ENCODE measurements at places on chromosomes 2 and 18.

- DNase-seq: no peak
Observed at GRCh38 chr2:28085201-28085600, 194.7 kb downstream of the BABAM2 start.

DNA sequence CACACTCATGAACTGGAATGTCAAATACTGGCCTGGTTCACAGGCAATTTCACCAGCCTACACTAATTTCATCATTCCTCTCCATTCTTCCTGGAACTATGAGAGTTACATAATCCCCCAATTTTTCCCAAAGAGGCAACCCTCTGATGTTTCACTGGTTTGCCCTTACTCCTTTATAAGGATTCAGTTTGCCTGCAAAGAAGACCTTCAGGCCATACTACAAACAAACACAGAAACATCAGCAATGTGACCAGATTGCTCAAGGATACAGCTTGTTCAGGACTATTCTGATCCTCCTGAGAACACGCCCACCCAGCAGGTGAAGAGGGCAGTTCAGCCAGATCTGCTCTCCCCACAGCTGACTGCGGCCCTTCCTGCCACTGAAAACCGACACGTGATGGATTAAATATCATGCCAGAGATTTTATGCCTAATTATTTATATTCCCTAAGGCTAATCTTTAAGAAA is 215.5 kb downstream of the ETAA1 start:
- no peak for DNase-seq

DNA sequence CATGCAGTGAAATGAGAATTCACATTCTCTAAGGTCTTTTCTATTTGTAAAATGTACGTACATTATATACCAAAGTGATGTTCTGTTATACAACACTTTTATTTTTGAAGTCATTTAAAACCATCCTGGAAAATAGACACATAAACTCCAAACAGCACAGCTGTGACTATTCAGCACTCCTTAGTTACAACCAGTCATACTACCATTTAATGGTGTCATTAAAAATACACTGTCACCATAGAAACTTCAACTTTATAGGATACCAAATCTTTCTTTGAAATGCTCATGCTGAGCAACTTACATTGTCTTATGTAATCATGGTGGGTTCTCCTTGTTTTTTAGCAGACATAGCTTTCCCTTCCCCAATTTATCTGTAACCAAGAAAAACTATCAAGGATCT is 85.3 kb downstream of the METTL4 start:
- DNase-seq: no peak

DNA sequence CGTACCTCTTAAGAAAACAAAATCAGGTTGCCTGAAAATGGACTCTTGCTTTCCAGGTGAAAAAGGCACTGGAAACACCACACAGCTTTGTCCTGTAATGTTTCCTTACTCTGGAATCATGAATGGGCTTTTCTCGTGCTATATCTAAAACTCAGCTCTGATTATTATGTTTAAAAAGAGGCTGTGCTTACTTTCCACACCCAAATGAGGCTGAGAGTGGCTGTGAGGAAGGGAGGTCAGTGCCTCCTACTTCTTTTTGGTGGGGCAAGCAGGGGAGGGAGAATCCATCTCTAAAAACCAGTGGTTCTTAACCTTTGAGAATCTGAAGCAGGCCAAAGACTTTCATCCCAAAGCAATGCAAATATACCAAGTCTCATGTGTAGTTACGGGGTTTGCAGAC is 148.6 kb downstream of the FAM210A start:
- DNase-seq: no peak

DNA sequence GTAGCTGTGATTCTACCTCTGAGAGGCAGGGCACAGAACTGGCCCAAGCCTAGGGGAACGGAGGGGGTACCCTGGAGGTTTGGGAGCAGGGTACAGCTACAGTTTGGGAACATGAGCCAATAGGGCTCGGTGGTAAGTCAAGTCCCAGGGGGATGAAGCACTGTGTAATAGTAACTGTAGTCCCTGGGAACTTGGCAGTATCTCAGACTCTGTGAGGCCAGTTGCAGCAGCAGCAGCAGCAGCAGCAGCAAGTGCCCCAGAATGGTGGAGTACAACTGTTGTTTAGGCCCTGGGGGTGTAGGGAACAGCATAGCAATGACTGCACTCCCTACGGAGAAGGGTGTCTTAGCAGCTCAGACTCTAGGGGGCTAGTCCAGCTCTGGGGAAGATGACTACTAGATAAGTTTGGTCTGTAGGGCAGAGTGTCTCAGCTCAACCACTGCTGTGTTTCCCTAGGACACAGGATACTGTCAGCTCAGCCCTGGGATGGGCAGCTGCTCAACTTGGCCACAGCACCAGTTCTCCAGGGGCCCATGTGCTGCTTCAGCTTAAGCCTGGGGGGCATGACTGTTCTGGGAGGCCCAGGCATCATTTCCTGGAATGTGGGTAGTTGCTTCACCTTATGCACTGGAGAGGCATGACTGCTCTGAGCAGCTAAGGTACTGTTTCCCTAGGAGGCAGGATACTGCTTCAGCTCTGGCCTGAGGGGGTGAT is 20.5 kb downstream of the CARF start:
- no peak for DNase-seq

GRCh38 chr2:39608263-39608575 is 57.5 kb upstream of the TMEM178A start:
- DNase-seq: no peak

DNA sequence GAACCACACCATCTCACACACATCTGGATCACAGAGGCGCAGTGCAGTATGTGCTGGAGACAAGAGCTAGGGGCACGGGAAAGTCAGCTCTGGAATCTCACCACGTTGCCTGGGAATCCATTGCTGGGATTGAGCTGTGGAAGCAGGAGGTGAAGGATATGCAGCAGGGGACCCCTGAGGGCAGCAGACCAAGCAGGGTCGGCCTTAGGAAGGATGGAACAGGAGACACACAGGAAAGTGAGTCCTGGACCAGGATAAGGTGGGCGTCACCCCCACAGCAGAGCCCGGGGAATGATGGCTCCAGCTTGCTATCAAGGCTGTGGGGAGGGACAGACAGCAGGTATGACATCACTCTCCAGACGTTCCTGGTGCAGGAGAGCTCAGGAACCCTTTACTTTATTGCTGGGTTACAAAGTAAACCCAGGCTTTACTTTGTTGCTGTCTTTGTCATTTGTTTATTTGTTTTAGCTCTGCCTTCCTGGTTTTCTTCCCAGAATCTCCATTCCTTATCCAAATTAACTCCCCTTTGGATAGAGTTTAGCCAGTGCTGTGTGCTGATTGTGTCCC is 329.8 kb upstream of the MYT1L start:
- no peak for DNase-seq

DNA sequence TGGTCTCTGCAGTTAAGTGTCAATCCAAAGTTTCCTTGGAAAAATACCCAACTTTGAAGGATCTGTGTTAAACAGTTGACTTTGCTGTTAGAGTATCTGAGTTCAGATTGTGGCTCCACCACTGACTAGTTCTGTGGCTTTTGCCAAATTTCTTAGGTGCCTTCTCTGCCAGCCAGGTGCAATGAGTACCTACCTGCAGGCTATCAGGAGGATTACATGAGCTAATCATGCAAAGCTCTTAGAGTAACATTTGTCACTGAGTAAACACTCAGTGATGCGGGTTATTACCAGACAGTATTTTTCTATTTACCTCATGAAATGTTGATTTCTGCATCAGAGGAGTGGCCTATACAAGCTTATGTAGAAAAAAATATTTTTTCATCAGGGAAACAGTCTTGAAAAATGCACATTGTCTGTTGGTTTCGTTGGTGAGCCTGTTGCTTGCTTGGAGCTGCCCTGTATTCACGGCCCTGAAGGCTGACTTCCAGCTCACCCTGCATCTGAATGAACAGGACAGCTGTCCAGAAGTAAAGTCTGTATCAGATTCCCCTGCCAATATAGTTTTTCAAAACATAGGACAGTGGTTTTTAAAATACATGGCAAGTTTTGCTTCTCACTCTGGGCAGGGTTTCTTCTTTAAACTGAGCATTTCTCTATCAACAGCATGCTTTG is 235.1 kb downstream of the CDCA7 start:
- DNase-seq: no peak

DNA sequence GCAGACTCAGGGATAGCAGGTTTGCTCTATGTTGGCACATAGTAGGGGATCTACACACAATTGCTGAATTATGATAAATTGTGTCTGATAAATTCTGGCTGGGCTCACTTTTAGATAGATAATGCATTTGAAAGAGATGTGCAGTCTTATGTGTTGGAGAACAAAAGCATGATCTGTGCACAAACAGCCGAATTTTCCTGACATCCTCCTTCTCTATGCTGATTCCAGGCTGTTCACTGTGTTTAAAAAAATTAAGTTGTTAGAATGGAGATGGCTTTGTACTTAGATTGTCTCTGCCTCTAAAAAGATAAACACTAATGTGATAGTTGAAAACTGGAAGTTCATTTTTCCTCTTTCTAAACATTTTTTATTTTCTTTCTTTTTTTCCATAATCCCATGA is 2.1 kb downstream of the CERS6 start:
- no peak for DNase-seq

DNA sequence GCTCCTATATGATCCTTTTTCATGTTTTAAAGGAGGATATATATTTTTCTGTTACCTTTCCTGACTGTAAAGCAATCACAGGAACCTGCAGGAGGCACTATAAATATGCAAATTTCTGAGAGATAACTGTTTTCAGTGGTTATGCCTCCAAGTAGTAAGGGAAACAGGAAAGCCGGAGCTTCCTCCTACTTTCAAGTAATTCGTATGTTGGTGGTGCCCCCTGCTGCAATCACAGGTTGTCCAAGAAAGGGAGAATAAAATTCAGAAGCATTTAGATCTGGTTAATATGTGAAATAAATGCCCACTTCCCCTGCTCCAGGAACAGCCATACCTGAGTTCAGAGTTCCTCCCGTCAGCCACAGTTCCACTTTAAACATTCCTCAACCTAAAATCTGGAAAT is 12.0 kb upstream of the BCL11A start:
- no peak for DNase-seq

DNA sequence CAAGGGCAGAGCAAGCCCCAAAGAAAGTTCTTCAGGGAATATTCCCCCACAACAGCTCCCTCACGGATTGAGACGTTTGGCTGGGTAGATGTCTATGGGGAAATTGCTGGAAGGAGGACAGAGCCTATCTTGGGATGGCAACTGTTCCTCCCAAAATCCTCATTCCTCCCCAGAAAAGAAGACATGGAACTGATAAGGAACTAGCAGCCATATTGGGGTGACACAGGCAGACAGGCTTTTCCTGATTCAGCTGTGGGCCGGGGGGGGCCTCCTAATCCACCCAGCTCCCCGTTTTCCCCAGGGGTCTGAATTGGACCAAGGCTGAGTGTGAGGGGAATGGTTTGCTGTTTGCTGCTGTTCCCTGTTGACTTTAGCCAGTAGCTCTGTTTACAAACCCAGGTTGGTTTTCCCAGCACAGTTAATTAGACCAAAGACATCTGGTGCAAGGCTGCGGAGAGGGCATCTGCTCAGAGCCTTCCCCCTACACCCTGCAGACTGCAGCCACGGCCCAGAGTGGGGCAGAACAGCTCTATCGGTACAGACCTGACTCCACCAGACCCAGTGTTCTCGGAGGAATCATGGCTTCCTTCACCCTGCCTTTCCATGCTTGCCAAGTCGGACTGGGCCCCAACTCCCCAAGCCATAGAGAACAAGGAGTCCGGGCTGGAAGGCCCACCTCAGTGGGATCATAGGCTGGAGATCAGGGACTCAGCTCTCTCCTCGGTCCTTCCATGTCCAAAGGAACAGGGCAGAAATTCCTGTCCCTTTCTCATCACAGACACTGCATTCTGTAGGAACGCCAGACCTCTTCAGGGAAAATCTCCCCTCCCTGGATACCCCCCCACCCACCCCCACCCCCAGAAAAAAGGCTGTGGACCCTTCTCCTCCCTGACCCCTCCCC is 1.7 kb upstream of the PKDCC start:
- DNase-seq: no peak

DNA sequence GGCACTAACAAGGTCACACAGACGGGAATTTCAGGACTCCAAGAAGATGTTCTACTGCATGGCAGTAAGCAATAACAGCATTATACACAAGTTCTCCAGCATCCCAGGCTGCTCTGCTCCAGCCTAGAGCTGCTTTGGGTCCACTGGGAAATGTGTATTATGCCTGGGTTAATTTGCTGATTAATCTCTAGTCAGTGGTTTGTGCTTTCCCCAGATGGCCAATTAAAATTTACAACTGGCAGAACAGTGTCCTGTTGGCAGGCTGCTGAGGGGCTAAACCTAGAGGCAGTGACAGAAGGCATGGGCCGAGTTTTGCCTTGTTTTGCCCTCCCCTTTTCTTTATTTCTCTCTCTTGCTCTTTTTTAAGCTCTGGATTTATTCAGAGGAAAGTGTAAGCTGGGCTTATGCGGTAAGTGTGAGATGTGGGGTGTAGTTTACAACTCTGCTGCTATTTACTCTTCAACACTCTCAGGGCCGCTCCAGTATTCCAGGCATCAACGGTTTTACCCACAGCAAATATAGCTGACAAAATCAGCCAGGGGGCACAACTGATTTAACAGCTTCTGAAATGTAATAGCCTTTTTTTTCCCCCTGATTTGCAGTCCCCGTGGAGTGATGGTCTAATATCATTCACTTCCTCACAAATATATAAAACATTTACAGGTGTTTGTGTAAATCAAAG is 348.0 kb downstream of the GPD2 start:
- DNase-seq: no peak

DNA sequence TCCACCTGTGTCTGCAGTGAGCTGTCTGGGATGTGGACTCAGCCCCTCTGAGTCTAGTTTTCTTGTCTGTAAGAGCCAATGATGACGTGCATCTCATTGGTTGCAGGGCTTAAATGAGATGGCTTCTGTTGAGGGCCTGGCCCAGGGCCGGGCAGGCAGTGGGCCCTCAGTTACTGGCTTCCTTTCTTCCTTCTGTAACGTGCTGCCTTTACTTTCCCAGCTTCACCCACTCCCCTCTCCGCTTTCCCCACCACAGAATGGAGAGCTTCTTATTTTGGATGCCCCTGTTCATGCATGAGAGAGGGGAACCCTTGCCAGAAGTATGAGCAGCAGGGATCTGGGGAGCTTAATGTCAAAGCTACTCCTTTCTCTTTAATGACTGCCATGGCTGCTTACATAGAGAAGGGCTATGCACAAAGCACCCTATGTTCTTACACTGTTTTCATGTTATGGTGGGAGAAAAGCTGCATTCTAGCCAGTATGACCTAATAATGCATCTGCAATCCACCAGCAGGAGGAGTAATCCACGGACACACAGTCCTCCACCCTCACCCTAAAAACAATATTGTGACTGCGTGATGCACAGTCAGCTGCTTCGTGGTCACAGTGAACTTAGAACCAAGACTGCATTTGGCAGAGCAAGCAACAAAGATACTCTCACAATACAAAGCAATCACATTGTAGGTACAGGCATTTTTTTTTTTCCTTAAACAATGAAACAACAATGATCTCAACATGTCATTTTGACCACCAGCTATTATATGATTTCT is 37.2 kb downstream of the CREG2 start:
- DNase-seq: no peak

GRCh38 chr2:20635675-20636584 is 15.0 kb downstream of the HS1BP3 start:
- DNase-seq: peak; percentile 61

GRCh38 chr2:113098041-113098440 is 29.4 kb upstream of the IL1RN start:
- DNase-seq: peak; percentile 39
